ENCODE measurements at places on chromosomes 3 and 15.

GRCh38 chr15:25795712-25796111 lies 67.4 kb downstream of the ATP10A start:
- no peak for DNase-seq

GRCh38 chr15:66943456-66944095 lies 121.8 kb upstream of the SMAD3 start:
- DNase-seq, result no peak

DNA sequence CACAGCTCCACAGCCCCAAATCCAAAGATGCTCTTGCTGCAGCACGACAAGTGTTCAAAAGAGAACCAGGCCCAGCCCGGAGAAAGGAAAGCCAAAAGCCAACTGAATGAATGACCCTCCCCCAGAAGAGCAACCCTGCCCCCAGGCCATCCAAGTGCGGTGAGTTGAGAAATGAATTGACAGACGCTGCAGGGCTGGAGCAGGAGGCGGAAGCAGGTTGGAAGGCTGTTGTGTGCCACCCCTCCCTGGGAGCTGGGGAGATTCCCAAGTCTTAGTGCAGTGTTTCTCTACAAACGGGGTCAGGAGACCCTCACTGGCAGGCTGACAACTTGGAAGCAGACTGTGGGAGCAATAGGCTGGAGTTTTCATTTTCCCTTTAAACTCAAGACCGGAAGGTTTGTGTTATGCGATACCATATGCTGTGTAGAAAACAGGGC lies 3.5 kb upstream of the SPTBN5 start:
- no peak for DNase-seq

DNA sequence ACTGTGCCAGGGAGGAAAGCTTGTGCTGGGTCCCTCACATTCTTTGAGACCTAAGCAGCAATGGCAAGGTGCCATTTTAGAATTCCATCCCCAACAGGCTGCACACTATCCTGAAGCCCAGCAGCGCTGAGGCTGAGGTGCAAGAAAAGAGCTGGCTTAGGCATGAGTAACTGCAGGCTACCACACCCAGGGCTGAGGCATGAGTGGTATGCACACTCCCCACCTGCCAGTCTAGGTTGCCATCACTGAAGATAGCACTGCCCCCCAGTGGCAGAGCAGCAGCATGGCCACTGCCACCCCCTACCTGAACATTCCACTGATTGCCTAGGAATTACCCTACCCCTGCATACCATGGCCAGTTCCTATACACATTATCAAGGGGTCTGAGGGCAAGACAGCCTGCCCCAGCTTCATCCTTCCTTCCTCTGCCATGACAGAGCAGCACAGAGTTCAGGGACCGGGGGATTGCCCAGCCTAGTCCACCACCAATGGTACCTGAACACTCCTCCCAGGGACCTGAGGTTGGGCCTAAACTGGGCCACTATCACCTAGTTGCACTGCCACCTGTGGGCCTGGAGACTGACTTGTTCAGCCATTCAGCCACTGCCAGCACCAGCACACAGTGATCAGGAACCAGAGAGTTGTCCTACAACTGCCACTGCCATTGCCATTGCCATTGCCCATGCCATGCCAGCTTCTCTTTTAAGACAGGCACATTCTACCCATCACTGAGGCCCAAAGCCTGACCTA lies 129.8 kb downstream of the SATB1 start:
- DNase-seq, result no peak

DNA sequence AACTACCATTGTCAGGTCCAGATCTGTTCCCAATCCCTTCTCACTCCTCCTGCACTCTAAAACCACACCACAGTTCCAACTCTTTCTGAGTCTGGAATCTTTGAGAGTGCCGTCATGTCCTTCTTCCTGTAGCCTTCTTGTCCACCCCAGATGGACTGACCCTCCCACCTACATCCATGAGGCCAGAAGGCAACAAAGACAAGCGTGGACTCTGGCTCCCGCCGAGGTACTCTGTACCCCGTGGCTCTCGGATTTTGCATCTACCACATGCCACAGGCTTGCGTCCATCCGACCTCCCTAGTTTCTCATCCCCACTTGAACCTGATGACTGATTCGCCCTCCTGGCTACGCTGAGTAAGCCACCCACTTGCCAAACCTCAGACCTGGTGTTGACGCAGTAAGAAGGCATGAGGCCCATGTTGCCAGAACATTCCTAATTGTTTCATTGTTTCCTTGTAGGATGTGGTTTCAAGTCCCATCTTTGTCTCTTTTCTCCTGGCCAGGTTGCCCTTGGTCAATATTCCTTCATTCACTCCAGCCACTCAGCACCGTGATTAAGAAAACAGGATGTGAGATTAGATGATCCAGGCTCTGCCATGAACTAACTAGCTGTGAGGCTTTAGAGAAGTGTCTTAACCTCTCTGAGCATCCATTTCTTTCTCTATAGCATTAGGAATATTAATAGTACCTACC lies 1.1 kb upstream of the ZBTB38 start:
- DNase-seq, result no peak

- no peak for DNase-seq
Observed at GRCh38 chr3:50982540-50983325, 308.0 kb downstream of the DOCK3 start.

- no peak for DNase-seq
Observed at GRCh38 chr15:40034186-40034946, 4.6 kb downstream of the SRP14 start.

DNA sequence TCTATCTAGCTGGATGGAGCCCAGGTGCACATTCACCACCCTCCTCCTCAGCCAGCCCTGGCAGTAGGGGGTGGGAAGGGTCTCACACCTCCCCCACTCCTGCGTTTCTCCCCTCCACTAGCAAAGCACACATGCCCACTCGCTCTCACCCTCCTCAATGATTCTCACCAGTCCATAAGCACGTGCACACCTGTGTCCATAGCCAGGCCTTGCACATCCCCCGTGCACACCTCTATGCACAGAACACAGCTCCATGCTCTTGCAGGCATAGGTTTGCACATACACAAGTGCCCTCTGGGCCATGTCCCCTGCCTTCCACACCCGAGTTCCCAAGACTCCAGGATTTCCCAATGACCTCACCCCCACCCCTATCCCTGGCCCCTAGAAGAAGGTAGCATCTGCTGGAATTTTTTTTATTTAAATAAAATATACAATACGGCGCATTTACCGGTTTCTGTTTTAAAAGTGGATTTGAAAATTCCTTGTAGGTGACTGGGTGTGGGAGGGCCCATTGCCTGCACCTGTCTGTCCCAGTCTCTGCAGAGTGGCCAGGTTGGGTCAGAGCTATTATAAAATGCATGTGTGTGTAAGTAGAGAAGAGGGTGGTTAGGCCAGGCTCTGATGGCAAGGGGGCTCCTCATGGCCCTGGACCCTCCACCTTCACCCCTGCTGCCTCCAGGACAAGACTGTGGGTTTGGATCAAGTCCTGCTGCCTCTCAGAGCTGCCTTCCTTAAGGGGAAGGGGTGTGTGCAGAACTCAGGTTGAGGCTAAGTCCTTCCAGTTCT lies 49.1 kb downstream of the HCN4 start:
- DNase-seq, result no peak

DNA sequence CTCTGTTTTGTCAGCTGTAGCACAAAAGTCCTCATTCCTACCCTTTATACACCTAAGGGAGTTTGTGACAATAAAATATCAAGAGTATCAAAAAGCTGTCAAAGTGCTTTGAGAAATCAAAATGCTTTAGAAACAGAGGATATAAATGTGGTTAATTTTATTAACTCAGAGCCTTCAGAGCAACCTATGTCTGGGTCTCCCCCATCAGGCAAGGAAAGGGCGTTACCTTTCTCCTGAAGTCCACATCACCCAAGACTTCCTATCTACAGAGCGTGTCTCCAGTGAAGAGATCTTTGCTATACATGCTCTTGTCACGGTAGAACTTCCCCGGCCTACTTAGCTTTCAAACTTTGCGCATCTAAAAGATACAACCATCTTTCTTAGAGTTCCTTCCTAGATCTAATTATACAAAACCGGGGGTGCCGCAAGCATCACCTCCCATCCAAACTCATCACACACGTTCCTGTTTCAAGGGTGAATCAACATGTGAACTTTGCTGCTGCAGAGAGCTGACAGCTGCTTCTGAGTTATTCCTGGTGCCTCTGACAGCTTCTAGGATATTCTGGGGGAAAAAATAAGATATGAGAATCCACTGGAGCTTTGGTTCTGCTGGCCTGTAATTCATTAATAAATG lies 93.0 kb downstream of the RARB start:
- no peak for DNase-seq

All from stimulated activated CD8-positive, alpha-beta memory T cell treated with anti-CD3 and anti-CD28 coated beads, Interleukin-2, amount 100 ng/mL, for 1 hour (primary cell).